Activated naive CD8-positive, alpha-beta T cell treated with anti-CD3 and anti-CD28 coated beads, Interleukin-2, amount 50 U/mL, for 16 hours (primary cell): ENCODE measurements at places on chromosomes 1 and 21.

DNA sequence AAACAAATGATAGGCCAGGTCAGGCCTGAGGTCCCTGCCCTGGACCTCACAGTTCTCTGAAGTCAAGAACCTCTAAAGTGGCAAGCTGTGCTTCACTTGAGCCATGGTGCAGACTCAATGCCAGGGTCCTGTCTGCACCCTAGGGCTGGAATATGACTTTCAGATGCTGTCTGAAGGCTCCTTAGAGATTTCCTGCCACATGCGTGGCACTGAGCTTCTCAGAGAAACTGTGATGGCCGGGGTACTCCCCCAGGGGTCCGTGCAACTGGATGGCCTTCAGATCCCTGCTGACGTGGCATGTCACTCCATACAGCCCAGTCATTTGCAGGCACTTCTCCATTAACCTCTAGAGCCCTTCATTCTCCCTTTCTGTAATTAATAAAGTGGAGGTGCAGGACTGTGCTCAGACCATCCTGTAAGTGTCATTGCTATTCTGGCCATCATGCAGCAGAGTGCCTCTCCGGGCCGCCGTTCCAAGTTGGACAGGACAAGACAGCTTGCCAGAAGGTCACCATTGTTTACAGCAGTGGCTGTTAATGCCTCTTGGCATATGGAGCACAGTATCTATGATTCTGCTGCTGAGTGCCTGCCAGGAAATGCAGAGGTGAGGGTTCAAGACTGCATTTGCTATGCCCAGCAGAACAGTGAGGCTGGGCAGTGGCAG is 205.1 kb upstream of the COA6 start:
- no peak for DNase-seq

DNA sequence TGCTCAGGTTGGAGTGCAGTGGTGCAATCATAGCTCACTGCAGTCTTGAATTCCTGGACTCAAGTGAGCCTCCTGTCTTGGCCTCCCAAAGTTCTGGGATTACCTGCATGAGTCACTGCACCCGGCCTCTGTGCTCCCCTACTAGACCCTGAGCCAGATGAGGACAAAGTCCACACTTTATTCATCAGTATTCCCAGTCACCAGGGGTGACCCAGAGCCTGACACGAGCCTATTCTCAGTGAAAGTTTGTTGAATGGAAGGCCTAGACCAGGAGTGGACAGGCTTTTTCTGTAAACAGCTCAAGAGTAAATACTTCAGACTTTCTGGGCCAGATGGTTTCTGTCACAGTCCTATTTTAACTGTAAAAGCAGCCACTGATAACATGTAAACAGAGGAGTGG is 68.2 kb downstream of the MAB21L3 start:
- no peak for DNase-seq

DNA sequence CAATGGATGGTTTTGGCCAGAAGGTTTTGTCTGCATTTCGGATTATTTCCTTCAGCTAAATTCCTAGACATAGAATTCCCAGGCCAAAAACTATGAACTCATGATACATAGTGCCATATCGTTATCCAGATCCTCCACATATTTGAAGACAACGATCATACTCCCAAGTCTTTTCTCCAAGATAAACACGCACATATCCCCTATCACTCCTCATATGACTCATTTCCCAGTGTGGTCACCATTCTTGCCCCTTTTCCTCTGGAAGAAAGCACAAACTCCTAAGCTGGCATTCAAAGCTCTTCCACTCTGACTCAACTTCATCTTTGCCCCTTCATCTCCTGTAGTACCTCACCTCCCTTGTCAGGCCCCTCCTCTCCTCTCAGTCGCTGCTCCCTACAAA is 277.6 kb downstream of the PLPP3 start:
- no peak for DNase-seq

DNA sequence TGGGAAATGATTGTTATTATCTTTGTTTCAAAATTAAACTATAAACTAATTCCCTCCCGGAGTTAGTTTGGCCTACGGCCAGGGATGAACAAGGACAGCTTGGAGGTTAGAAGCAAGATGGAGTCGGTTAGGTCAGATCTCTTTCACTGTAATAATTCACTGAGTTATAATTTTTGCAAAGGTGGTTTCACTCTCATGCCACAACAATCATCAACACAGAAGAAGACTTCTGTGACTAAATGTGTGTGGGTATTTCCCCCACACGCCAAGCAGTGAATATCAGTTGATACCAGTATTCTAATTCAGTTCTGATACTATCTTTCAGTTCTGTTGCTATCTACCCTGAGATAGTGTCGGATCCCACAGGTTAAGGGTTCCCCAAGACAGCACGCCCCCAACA is 215.1 kb downstream of the S1PR1 start:
- no peak for DNase-seq

- no peak for DNase-seq
These were observed 39.4 kb downstream of the PLXNA2 start for GRCh38 chr1:208204779-208205178.

DNA sequence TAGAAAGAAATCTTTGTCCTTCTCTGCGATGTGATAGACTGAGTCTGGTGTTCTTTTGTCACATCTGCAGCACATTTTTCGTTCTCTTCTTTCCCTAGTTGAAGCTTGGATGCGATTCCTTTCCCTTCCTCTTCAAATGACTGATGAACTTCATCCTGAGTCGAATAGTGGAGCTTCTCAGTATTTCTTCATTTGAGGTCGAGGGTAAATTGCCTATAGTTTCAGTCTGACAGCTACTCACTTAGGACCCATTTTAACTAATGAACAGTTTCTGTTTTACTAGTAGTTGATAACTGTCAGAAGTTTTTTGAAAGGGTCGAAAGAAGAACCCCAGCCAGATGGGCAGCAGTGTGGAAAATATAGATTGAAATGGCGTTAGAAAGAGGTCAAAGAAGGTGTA is 4.7 kb upstream of the REG4 start:
- no peak for DNase-seq

DNA sequence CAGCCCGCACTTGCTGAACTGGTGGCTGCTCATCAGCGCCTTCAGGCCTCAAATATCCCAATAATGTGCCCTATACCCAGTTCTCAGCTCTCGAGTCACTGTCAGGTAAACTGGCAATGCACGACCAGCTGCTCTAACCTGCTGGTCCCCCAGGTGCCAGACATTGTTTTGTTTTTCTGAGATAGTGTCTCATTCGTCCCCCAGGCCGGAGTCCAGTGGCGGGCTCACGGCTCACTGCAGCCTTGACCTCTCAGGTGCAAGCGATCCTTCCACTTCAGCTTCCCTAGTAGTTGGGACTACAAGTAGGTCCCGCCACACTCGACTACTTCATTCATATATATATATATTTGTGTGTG is 1.0 kb upstream of the NADK start:
- DNase-seq: no peak

DNA sequence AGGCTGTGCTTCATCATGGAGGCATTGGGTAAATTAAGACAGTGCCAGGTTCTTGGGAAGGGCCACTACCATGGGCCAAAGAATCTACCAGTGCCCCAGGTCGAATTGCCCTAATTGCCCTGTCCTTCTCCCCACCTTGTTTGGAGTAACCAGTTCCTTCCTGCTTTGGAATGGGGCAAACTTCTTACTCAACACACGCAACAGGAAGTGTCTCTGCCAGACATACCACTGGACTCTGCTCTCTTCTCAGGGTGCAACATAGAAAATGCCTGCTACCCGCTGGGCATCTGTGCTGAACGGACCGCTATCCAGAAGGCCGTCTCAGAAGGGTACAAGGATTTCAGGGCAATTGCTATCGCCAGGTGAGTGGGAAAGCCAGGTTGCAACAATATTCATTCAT is 15.8 kb downstream of the CDA start:
- no peak for DNase-seq

DNA sequence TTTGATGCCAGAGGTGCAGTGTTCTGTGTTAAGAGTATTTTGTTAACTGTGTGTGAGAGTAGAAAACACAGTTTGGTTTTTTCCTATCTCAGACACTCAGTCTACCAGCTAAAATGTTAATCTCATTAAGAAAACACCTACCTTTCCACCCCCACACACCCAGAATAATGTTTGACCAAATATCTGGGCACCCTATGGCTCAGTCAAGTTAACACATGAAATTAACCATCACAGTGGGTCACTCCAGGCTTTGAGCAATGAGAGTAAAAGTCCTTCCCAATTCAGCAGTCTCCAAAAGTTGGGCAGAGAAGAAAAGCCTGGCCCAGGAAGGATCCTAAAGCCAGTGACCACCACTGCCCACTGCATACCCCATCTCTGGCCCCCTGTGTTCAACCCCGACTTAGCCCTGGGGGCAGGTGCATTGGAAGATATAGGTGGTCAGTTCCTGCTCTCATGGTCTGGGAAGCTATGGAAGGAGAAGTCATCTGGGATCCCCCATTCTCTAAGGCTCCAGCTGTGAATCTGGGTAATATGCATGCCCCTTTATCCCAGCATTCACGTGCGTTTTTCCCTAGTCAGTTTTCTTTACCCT is 50.2 kb upstream of the CSF3R start:
- DNase-seq: no peak

- no peak for DNase-seq
These were observed 60.3 kb upstream of the SYT6 start for GRCh38 chr1:114214016-114214415.
